ENCODE measurements at places on chromosomes 4 and X.

- DNase-seq, result no peak
These were observed 21.8 kb upstream of the BBS12 start for GRCh38 chr4:122710434-122711308.

DNA sequence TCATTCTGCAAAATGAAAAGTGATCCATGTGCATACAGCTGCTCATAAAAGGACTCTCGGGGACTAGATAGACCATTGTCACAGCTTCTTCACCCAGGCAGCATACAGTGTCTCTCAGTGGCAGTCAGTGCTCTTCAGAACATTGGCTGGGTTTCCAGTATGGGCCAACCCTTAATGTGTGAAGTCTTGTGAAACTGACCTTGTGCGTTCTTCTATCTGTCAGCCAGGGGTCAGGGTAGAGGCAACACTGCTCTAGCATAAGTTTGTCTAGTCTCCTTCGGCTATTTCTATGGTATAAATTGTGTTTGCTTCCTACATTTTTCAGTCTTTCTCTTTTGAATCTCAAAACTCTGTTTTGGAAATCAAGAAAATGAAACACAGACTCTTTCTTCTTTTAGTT, 37.0 kb upstream of the SMIM31 start:
- no peak for DNase-seq

GRCh38 chr4:5888222-5889001, 4.5 kb downstream of the CRMP1 start:
- no peak for DNase-seq

DNA sequence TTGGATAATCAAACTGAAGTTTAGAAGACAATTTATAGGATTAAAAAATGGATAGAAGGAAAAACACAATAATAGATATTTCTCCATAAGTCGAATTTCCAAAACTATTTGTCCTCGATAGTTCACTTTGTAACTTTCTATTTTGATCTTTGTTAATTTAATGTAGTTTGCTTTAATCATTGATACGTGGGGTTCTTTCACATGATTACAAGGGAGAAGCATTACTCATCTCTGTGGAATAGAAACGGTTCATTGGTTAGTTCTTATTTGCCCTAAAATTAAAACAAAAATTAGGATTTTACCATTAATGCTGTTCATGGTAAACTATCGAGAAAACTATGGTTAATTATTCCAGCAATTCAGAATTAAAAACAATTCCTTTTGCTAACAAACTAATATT, 2.1 kb downstream of the TET2 start:
- DNase-seq, result no peak

GRCh38 chrX:47843363-47843762, 6.7 kb downstream of the ZNF81 start:
- no peak for DNase-seq

DNA sequence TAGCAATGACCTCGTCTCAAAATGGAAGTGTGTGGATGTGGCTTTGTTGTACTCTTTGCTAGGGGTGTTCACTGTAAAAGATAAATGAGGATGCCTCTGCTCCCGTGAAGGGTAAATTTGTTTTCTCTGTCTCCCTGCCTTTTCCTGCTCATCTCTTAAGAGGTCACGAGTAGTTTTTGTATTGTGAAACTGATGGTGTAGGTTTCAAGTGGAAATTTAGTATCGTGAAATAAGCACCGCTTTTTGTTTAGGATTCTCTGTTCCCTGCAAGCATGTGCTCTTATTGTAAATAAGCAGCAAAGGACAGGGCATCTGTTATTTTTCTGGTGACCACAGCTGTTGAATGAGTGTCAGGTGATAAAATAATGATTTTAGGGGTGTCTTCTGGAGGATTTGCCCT, 104.6 kb downstream of the PHEX start:
- DNase-seq, result no peak

All from NK-92 treated with Interleukin-12 subunit alpha and Interleukin-12 subunit beta, amount 100 ng/mL, for 24 hours (cell line).